ENCODE measurements at places on chromosomes 13 and 19. TPM values are rescaled to one million over a fixed set of nuclear protein-coding genes. Genes with fewer than 3 reads are reported as not detected.

The SAFB2 gene
- 66.1 TPM for total RNA-seq

DNA sequence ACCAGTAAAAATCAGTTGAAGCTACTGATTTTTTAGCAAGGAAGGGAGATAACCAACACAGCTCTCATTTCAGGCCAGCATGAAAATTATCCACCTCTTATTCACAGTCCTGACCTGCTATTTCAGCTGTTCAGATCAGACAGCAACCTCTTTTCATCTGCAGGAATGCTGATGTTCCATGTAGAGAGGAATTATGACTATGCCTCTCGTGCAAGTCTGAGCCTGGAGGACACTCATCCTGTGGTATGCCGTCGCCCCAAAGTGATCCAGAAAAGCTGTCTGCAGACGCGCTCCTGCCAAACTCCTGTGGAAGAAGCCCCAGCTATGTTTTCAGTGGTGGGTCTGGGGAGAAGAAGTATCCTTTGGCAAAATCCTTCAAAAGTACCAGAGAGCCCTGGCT lies 563.5 kb upstream of the SLITRK1 start:
- no peak for DNase-seq

GRCh38 chr19:367561-367960 lies 23.0 kb upstream of the MIER2 start:
- no peak for DNase-seq

The PCDH9 gene
- 0.55 TPM for total RNA-seq

The IL4I1 gene
- not detected for total RNA-seq

The C19orf33 gene
- 150 TPM for total RNA-seq

The GAMT gene
- 30.9 TPM for total RNA-seq

The NANOS3 gene
- total RNA-seq: 2.1 TPM

DNA sequence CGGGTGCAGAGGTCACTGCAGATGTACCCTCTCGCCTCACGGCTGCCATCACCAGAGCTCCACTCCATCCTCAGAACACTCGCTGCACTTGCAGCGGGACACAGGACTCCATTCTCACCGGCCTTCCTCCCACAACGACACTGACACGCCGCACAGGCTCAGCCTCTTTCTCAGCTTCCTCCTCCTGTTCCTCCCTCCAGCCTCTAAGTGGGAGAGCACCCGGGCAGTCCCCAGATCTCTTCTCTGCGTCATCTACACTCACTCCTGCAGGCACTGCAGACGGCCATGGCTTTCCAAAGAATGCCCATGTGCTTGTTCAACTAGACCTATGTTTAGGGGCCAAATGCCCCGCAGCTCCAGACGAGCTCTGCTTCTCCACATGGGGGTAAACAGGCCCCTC lies 14.3 kb upstream of the FKRP start:
- peak; percentile 56 for DNase-seq

The PROZ gene
- total RNA-seq: not detected

The CAPNS1 gene
- total RNA-seq: 1,177 TPM

GRCh38 chr13:75763512-75763911 lies 127.4 kb downstream of the LMO7 start:
- DNase-seq: no peak

The ANGPTL8 gene
- total RNA-seq: not detected

GRCh38 chr13:100513171-100513570 lies 75.4 kb downstream of the GGACT start:
- DNase-seq: no peak

DNA sequence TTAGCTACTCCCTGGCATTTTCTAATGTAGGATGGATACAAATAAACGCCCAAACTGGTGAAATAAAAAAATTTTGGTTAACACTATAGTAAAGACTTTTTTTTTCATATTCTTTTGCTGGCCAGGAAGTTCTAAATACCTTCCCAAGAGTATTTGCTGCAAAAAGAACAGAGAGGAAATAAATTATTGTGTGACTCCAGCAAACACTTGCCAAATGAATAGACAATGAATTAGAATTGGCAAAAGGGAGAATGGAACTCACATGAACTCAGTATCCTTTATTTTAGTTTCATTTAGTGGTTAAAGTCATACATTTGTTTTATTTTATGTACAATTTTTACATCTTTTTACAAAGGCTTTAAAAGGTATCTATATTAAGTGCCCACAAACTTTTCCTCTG lies 58.1 kb downstream of the LACC1 start:
- DNase-seq: no peak

DNA sequence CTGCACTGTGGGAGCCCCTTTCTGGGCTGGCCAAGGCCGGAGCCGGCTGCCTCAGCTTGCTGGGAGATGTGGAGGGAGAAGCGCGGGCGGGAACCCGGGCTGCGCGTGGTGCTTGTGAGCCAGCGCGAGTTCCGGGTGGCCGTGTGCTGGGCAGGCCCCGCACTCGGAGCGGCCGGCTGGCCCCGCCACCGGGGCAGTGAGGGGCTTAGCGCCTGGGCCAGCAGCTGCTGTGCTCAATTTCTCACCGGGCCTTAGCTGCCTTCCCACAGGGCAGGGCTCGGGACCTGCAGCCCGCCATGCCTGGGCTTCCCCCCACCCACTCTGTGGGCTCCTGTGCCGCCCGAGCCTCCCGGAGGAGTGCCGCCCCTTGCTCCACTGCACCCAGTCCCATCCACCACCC lies 669.1 kb downstream of the PCDH9 start:
- DNase-seq: no peak

The CLEC11A gene
- not detected for total RNA-seq

GRCh38 chr13:90910018-90910639 lies 437.4 kb upstream of the MIR17HG start:
- no peak for DNase-seq

DNA sequence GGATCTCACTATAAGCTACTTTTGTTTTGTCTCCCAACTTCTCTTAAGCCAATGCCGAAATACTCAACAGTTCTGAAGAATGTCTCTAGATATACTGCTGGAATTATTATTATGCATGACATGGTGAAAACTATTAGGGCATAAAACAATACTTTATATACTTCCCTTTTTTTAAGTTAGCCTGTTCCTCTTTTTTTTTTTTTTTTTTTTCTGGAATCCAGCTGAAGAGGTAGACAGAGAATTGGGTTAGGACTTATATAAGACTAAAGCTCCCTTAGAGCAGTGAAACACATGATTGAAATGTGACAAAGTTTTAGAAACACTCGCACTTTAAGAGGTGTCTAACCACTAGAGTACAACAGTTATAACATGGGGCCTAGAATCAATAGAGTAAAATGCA lies 850.9 kb upstream of the PCDH9 start:
- no peak for DNase-seq

The IGLON5 gene
- not detected for total RNA-seq

DNA sequence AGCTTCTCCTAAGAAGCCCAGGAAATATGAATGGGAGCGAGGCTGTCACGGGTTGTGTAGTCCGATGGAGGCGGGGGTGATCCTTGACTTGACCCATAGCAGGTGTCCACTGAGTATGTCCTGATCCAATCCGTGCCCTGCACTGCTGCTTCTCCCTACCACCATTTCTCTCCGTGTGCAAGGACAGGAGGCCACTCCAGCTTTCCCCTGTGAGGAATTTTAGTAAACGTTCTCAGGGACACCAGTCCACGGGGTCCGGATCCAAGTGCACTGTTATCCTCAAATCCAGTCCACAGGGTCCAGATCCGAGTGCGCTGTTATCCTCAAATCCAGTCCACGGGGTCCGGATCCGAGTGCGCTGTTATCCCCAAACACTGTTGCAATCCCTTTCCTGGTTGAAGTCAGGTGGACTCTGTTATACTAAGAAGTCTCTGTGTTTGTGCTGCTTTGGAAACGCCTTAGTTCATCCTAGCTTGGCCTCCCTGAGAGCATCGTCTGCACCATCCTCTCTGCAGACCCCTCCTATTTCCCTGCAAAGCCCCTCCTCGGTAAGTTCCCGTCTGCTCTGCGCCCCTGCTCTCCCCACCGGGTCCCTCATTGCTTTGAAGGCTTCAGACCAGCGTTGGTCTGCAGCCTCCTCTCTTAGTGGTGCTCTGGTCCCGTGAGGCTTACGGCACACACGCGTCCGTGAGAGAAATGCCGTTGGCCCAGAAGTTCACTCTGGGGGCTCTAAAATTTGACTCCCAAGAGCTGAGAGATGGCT lies 303.5 kb downstream of the TEX29 start:
- DNase-seq: no peak

The FPR1 gene
- not detected for total RNA-seq

- no peak for DNase-seq
Observed at GRCh38 chr13:41267106-41267505, 3.7 kb upstream of the MTRF1 start.

Measured in PC-9 (cell line).